Melanocyte of skin (primary cell): ENCODE measurements at places on chromosomes 5 and 9. TPM values are rescaled to one million over a fixed set of nuclear protein-coding genes. Genes with fewer than 3 reads are reported as not detected.

The EGR1 gene
- total RNA-seq, result under 0.01 and 0.73 TPM in 2 replicates

The FRMPD1 gene
- not detected in 2 replicates for total RNA-seq

The N4BP3 gene
- total RNA-seq, result 0.67 and 0.77 TPM in 2 replicates

The RARS1 gene
- total RNA-seq, result 151 and 234 TPM in 2 replicates

The CYSRT1 gene
- 0.31 and 0.67 TPM in 2 replicates for total RNA-seq

The PGM5 gene
- total RNA-seq, result 1.4 and 3.3 TPM in 2 replicates

The STPG3 gene
- total RNA-seq, result not detected in 2 replicates

The NUDT12 gene
- 13.4 and 28.4 TPM in 2 replicates for total RNA-seq

The SGCD gene
- total RNA-seq, result 57.6 and 70.8 TPM in 2 replicates

The AGXT2 gene
- total RNA-seq, result not detected in 2 replicates

The PLAC8L1 gene
- not detected in 2 replicates for total RNA-seq

The PTGER4 gene
- 0.62 TPM in 1 of 2 replicates, not detected in the other for total RNA-seq

The MYOZ3 gene
- total RNA-seq, result 0.34 and 0.36 TPM in 2 replicates

The NSG2 gene
- not detected in 2 replicates for total RNA-seq

The C5orf52 gene
- total RNA-seq, result not detected in 2 replicates

The C8G gene
- 1.1 TPM in 1 of 2 replicates, not detected in the other for total RNA-seq

The RNF224 gene
- under 0.01 and 0.15 TPM in 2 replicates for total RNA-seq

The GZMA gene
- not detected in 2 replicates for total RNA-seq

The ANKRD33B gene
- total RNA-seq, result under 0.01 TPM in 2 replicates

The ARRDC3 gene
- 12.4 and 32.0 TPM in 2 replicates for total RNA-seq

The DNAH5 gene
- total RNA-seq, result under 0.01 TPM in 1 of 2 replicates, not detected in the other

The ZNF367 gene
- 3.1 and 6.9 TPM in 2 replicates for total RNA-seq

The CENPH gene
- 12.3 and 16.7 TPM in 2 replicates for total RNA-seq

The NKD2 gene
- total RNA-seq, result not detected in 2 replicates

The SMIM27 gene
- total RNA-seq, result 1.9 and 3.0 TPM in 2 replicates

The CTXN3 gene
- total RNA-seq, result not detected in 2 replicates
